ENCODE measurements at places on chromosomes 7 and 10.

DNA sequence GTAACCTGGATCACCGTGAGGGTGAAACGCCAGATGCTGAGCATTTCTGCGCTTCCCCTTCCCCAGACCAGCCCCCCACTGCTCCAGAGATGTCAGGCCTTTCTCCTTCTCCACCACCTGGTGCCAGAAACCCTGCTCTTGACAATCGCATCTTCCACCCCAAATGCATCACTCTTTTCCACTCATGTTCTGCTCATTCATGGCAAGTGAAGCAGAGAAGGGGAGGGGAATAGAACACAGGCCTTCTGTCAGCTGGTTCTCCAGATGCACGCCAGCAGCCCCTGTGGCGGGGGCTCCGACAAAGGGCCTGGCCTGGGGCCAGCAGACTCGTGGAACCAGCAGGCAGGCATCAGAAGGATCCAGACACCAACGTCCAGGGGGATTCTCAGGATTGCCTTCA lies 68.5 kb upstream of the SVIL start:
- no peak for DNase-seq

- peak; percentile 70 for DNase-seq
Observed at GRCh38 chr7:44633254-44634186, 27.1 kb downstream of the OGDH start.

- no peak for DNase-seq
Observed at GRCh38 chr10:87846023-87846422, 17.3 kb downstream of the KLLN start.

DNA sequence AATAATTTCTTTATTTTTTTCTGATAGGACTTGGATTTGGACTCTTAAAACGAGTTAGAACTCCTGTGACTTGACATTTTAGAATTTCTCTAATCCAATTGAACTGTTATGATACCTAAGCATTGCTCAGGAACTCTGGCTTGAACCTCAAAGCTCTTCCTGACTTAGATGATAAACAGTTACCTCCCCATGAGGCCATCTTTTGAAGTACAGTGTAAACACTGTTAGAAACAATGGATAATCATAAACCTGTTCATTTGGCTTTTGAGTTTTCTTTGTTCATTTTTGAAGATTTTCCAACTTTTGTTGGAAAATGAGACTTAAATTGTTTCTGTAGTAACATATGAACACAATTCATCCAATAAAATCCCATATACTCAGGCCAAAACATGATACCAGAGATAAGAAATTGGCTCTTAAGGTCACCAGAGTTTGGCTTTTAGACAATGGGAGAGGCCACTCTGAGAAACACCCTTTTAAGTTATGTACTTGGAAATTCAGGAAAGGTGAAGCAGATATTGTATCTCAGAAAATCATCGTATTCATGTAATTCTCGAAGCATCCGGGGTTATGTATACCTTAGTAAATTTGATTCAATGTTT lies 59.6 kb downstream of the RUNDC3B start:
- no peak for DNase-seq

DNA sequence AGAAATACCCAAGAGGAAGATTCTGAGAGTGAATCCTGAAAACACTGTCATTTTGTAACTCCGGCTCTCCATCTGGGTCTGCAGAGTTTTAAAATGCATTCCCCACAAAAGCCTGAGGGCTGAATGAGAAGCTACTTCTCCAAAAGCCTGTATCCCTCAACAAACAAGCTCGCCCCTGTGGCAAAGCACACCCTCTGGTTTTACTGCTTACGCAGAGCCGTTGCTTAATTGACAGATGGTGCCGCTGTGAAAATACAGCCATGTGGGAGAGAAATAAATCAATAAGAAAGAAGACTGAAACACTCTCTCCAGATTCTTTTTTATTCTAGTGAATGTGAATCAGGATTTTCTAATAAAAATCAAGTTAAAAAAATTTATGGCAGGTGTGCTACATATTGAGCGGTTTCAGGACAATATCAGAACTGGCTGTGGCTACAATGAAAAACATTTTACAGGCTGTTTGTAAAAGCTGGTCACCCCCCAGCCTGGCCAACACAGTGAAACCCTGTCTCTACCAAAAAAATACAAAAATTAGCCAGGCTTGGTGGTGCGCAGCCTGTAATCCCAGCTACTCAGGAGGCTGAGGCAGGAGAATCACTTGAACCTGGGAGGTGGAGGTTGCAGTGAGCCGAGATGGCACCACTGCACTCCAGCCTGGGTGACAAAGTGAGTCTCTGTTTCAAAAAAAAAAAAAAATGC lies 32.5 kb downstream of the C7orf33 start:
- DNase-seq = no peak

DNA sequence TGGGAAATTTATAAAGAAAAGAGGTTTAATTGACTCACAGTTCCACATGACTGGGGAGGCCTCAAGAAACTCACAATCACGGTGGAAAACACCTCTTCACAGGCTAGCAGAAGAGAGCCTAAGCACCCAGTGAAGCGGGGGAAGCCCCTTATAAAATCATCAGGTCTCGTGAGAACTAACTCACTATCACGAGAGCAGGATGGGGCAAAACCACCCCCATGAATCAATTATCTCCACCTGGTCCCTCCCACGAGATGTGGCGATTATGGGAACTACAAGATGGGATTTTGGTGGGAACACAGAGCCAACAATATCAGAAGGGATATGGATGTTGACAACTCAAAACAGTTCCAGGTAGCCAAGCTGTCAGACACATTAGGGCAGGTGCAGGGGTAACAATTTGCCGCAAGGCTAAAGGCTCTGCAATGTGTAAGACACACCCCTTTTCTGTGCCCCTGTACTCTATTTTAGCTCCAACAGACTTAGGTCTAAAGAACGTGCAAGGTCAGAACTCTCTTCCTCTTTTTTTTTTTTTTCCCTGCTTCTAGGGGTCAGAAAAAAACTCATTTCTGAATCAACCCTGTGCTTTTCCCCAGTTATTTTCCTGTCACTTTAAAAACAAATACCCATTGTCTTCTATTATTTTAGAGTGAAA lies 30.7 kb upstream of the RBM20 start:
- DNase-seq = no peak

- no peak for DNase-seq
Observed at GRCh38 chr7:107039199-107039900, 5.2 kb upstream of the PRKAR2B start.

- DNase-seq = no peak
Observed at GRCh38 chr10:32976338-32976737, 18.3 kb upstream of the ITGB1 start.

GRCh38 chr10:70034232-70034631 lies 18.4 kb upstream of the MACROH2A2 start:
- DNase-seq = no peak

- DNase-seq = no peak
Observed at GRCh38 chr10:21715531-21716195, 181.6 kb downstream of the MLLT10 start.

DNA sequence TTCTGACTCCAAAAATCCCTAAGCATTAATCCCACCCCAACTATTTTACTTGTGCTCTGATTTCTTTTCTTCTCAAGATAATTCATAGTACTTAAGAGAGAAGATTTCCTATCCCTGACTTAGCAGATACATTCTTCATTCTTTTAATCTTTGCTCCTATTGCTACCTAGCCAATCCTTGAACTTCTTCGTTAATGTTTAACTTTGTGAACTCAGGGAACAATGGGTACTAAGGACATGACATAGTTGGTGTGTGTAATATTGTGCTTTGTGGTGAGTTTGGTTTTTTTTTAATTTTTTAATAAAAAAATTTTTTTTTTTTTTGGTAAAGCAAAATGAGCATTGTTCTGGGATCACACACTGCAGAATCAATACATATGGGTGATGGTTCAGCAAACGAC lies 166.2 kb downstream of the CHCHD3 start:
- DNase-seq = no peak

- DNase-seq = no peak
Observed at GRCh38 chr10:6002809-6003510, 25.6 kb upstream of the IL15RA start.

- DNase-seq = no peak
Observed at GRCh38 chr7:142301923-142302550, 44.2 kb upstream of the PRSS58 start.

DNA sequence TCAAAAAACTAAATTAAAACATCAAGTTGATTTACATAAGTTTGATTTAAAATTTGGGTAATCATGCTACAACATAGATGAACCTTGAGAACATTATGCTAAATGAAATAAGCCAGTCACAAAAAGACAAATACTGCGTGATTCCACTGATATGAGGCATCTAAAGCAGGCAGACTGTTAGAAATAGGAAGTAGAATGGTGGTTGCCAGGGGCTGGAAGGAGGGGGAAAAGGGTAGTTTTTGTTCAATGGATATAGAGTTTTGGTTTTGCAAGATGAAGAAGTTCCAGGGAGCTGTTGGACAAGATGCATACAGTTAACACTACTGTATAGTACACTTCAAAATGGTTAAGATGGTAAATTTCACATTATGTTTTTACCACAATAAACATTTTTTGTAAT lies 45.0 kb upstream of the IFRD1 start:
- DNase-seq = no peak

- no peak for DNase-seq
Observed at GRCh38 chr7:43038254-43038653, 74.2 kb upstream of the HECW1 start.

GRCh38 chr7:34454381-34454780 lies 203.6 kb upstream of the NPSR1 start:
- DNase-seq = no peak

GRCh38 chr7:55490099-55490498 lies 82.2 kb downstream of the VOPP1 start:
- DNase-seq = no peak

- no peak for DNase-seq
Observed at GRCh38 chr7:143172354-143172753, 10.9 kb upstream of the TAS2R39 start.

DNA sequence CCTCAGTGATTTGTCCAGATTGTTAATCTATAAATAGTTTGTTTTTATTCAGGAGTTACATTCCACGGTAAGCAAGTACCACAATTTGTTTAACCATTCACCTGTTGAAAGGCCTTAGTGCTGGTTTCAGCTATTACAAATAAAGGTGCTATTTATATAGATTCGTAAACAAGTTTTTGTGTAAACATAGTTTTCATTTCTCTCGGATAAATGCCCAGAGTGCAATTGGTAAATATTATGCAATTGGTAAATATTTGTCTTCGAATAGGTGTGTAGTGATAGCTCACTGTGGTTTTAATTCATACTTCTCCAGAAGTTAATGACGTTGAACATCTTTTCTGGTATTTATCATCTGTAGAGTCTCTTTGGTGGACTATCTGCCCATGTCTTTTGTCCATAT lies 76.4 kb upstream of the RSU1 start:
- no peak for DNase-seq

GRCh38 chr10:25843551-25844170 lies 90.4 kb upstream of the MYO3A start:
- DNase-seq = no peak

DNA sequence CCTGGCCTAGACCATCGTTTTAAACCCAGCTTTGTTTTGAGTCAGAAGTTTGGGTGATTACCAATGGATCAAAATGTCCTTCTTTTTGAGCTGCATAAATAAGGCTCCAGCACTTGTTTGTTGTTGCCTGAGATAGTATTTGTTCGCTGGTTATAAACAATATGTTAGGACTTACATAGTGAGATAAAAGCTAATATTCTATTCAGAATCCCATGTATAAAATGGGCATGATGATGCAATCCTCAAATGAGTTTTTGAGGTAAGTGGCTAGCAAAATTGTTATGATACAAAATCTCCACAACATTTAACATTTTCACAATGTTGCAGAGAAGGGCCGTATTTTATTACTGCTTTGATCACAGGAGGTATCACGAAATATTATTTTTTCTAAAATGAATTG lies 48.5 kb downstream of the CFAP43 start:
- no peak for DNase-seq

- peak; percentile 74 for DNase-seq
Observed at GRCh38 chr10:127117125-127117524, 79.3 kb downstream of the INSYN2A start.

DNA sequence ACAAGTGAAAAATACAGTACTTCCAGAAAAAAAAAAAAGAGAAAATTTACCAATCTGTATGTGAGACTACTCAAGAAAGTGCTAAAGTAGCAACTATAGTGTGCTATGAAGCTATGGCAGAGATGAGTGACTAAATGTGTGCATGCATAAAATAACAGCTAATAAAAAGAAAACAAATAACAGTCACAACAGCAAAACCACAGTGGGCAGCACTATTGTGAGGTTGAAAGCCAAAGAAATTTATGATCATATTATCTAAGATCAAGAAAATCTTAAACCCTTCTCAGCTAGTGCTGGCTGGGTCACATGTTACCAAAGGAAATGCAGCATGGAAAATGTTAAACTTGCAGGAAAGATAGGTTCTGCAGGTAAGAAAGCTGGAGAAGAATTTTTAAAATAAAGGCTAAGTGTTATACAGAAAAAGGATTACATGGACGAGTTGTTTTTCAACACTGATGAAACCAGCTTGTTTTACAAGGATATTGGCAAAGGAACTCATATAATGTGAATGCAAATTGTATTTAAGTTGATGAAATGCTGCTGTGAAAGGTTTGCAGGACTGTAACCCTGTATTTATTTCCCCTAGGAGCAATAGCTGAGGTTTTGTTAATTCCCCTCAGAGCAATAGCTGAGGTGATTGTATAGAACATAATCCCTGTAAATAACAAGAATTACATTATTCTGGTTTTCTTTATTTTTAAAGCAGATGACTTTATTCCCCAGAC lies 15.6 kb upstream of the OR2A5 start:
- no peak for DNase-seq

DNA sequence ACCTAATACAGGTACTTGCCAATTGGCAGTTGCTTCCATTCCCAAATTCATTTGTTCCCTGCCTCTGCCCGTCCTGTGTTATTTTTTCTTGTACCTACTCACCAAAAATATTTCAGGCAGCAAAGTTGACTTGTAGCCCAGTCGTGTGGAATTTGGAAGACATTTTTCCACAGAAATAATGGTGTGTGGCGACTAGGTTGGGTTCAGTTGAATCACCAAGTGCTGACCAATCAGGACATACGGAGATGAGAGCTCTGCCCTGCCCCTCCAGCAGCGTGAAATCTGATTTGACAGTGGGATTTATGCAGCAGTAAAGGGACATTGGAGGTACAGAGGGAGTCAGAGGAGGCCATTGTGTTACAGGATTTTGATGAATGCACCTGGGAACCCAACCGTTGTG lies 216.9 kb downstream of the CCDC3 start:
- DNase-seq = no peak

- no peak for DNase-seq
Observed at GRCh38 chr10:25294032-25294926, 119.5 kb downstream of the GPR158 start.

Measured in sciatic nerve (tissue), 2 donors.